H1 (cell line): ENCODE measurements at places on chromosomes 3 and 15. TPM values are rescaled to one million over a fixed set of nuclear protein-coding genes. Genes with fewer than 3 reads are reported as not detected.

- no peaks in the 10 kb centered on the region for H3K27me3 ChIP-seq
- H3K27ac ChIP-seq: no peak overlapping the region
- H3K4me3 ChIP-seq: no peak overlapping the region
- no peak for DNase-seq
Observed at GRCh38 chr3:4999531-5000184, 20.4 kb downstream of the BHLHE40 start.

Gene SAMD7
- not detected in 2 replicates for total RNA-seq

GRCh38 chr3:135973841-135974240, 8.3 kb downstream of the PPP2R3A start:
- H3K4me3 ChIP-seq: no peak overlapping the region
- no peaks in the 10 kb centered on the region for H3K27me3 ChIP-seq
- DNase-seq: no peak
- H3K36me3 ChIP-seq: no peaks in the 10 kb centered on the region; the same call in 1 of the 2 replicates

Gene GNB4
- total RNA-seq: 26.1 and 29.2 TPM in 2 replicates

DNA sequence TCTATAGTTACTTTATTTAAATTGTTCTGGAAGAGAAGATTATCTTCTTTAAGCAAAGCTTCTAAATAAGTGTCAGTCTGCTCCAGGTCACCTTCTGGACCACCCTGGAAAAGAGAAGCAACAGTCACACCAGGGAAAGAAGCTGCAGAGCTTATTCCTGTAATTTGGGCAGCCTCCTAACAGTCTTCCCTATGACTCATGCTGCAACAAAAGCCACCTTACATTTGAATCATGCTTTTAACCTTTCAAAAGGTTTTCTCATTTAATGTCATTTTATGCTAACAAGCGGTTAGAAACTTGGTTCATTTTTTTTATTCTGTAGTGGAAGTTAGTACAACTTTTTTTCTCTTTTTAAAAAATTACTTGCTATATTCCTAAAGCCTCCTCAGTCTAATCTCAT, 5.3 kb upstream of the GUCA1C start:
- no peaks in the 10 kb centered on the region for H3K4me1 ChIP-seq
- H3K4me3 ChIP-seq: no peak overlapping the region
- DNase-seq: no peak
- no peaks in the 10 kb centered on the region for H3K27me3 ChIP-seq

Gene SERPINI1
- total RNA-seq: 5.6 and 9.9 TPM in 2 replicates

GRCh38 chr3:9911863-9912262, 5.0 kb upstream of the IL17RC start:
- DNase-seq: no peak
- peaks cover 15% of the 10 kb centered on the region for H3K4me1 ChIP-seq
- no peak overlapping the region for H3K4me3 ChIP-seq
- peaks cover 3% of the 10 kb centered on the region; the same call in 1 of the 2 replicates for H3K27me3 ChIP-seq

- peaks cover 3% of the 10 kb centered on the region for H3K4me1 ChIP-seq
- H3K27ac ChIP-seq: no peak overlapping the region
- H3K4me3 ChIP-seq: peak overlapping the region; percentile 90
- peaks cover 81% of the 10 kb centered on the region for H3K27me3 ChIP-seq
- no peaks in the 10 kb centered on the region for H3K36me3 ChIP-seq
Observed at GRCh38 chr3:55483196-55484095, 3.7 kb downstream of the WNT5A start.
